Stimulated activated CD4-positive, alpha-beta T cell treated with anti-CD3 and anti-CD28 coated beads, TNF-alpha, amount 100 ng/mL, for 4 hours (primary cell): ENCODE measurements at places on chromosomes 1 and 21.

DNA sequence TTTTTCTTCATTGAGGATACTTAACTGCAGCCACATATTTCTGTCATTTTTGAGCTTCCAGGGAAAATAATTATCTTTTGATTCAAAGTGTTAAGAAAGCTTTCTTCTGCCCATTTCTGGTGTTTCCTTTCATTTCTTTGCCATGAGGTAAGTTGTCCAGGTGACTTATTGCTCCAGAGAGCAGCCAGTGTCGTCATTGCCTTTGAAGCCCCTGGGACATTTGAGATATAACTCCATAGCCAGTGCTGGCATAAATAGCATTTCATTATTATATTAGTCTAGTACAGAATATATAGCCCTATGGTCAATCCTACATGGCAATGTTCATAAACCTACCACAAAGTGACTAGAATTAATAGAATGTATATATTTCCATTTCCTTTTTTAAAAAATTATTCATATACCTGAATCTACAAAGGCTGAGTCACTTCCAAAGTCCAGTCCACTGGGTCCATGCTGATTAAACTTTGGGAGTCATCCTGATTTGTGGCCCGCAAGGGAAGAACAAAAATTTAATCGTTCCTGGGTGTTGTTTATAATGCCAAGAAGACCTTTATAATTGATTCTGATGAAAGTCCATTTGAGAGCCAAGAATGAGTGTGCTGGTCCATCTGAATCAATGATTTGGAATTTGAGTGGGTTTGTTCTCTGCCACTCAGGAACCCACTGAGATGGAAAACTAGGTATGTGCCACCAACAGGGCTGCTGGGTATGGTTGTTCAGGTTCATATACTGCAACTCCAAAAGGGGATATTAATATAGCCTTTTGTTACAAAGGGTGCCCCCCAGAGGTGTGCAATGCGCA, 221.8 kb upstream of the PLXNA2 start:
- no peak for DNase-seq

GRCh38 chr1:220213382-220213983, 58.8 kb downstream of the RAB3GAP2 start:
- DNase-seq = no peak

- DNase-seq = no peak
These were observed 4.6 kb downstream of the DR1 start for GRCh38 chr1:93350322-93350721.

GRCh38 chr21:26964170-26964778, 2.6 kb downstream of the ADAMTS5 start:
- DNase-seq = no peak

GRCh38 chr1:192581131-192581927, 5.8 kb downstream of the RGS1 start:
- no peak for DNase-seq

DNA sequence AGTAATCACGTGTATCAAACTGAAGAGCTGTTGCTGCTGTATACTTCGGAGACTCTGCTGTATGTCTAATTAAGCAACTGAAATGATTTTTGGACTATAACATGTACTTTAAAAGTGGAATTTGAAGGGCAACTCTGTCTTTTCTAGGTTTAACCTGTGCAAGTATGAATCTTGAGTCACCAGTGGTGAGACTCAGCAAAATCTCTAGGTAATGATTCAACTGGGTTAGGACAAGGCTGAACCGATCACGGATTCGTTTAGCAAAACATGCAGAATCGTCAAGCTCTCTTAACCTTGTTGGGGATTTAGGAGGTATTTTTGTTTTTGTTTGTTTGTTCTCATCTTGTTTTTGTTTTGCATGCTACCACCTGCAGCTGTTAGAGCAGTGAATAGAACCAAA, 149.6 kb downstream of the CYYR1 start:
- DNase-seq = no peak

DNA sequence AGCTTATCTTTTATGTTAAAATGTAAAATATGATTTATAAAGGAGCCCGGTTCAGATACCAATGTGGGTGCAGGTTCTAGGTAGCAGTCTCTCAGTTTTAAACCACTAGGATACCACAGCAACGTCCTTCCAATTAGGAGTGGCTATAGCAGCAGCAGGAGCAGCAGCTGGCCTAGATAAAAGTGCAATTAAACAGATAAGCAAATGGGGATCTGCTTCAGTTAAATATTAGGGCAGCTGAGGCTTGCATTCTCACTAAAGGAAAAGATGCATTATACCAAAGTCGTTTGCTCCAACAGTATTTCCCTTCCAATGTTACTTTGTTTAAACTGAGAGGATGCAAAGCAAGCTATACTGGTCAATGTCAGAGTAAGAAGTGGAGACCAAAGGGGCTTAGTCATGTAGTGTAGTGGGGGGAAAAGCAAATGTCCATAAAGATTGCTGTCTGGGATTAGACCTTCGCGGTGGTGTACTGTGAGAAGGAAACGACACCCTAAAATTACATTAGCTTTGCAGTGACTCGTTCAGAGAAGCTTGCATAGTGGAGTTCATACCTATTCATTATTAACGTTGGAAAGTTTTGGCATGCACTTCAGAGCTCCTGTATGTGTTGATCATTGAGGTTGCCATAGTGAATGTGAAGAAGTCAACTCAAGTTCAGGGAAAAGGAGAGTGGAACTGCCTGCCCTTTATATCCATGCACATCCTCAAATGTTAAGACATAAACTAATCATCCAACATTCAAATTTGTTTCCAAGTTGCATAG, 272.2 kb downstream of the VAV3 start:
- DNase-seq = no peak

DNA sequence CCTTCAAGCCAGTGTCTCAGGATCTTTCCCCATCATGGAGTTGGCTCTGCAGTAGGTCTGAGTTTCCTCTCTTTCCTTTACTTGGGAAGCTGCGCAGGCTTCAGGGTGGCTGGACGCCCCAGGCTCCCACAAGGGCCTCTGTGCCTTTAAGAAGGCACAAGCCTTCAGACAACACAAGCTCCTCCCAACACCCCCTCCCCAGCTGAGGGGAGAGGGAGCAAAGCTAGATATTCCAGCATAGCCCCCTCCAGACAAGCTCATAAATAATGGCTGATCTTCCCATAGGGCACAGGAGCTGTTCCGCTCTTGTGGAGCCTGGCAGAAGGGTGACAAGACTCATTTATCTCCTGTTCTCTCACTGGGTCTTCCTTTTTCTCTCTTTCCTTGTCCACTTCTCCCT, 27.9 kb upstream of the ATP2B4 start:
- no peak for DNase-seq

DNA sequence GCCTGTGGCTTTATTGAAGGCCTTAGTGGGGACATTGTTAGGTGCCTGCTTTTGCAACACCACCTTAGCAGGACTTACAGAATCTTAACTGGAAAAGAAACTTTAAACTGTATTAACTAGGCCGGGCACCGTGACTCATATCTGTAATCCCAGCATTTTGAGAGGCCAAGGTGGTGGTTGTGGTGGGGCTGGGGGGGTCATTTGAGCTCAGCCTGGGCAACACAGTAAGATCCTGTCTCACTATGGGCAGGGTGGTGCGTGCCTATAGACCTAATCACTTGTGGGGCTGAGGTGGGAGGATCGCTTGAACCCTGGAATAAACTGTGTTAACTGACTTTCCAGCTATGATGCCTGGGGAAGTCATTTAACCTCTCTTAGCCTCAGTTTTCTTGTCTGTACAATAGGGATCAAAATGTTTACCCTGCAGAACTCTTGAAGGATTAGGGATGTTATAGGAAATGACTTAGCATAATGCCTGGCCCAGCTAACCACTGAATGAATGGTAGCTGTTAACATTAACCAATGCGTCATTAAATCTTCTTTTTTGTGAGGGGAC, 39.5 kb downstream of the IER5 start:
- DNase-seq = no peak
